ENCODE measurements at places on chromosomes 7 and 10.
A peak's percentile ranks its signal among the peaks of the same experiment; 100 is the strongest.

GRCh38 chr10:72561745-72562166 is 64.1 kb downstream of the MICU1 start:
- no peak for DNase-seq

- DNase-seq = no peak
Measured at GRCh38 chr7:90752051-90752450, 155.9 kb downstream of the CDK14 start.

DNA sequence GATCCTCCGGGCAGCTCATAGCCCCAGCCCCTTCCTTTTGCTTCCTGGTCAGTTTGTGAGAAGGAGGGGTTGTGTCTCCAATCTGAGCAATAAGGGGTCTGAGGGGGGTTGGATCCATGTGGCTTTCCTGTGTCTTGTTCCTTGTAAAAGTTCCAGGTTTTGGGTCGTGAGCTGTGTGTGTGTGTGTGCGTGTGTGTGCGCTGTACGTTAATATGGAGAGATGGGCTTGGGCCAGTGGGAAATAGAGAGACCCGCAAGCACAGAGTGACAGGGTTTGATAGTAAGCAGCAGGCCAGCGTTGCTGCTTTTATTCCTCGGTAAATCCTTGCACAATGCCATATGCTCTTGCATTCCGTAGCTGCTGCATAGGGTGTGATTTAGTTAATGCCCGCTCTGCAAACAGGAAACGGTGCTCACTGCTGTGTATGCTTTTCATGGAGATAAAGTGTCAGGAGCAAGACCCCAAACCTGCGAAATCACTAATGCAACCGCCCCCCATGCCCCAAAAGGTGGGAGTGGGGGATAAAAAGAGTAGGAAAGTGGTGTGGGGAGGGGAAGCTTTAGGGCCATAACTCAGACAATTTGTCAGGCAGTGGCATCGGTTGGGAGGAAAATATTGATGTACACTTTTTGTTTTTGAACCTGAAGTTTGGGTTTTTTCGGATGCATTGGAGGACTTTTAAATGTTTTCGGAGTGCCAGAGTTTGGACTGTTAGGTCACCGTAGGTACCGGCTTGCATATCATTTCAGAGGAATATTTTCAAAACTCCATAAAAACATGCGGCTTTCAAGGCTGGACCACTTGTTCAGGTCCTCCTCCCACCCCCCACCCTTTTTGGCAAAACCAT is 108.7 kb downstream of the TCF7L2 start:
- DNase-seq = no peak

- DNase-seq = no peak
Measured at GRCh38 chr10:114682121-114682520, 24.0 kb upstream of the ABLIM1 start.

GRCh38 chr7:82146491-82146890 is 297.1 kb downstream of the CACNA2D1 start:
- no peak for DNase-seq

DNA sequence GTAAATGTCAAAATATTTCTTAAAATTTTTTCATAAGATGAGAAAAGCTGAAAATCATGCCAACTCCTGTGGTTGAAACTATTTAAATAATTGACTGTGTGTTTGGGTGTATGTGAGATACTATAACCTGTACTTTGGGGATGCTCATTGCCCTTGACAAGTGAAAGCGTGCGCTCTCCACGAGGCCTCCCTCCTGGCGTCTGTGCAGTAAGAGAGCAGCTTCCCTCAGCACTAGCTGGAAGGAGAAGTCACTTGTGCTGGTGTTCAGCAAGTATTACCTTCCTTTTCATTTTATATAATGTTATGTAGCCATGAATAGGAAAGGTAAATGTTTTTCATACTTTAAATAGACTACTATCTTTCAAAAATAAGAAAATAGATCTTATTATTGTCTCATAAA is 118.9 kb downstream of the ZEB1 start:
- DNase-seq = no peak

- DNase-seq = peak; percentile 38
Measured at GRCh38 chr10:60846173-60846572, 67.9 kb downstream of the CDK1 start.

DNA sequence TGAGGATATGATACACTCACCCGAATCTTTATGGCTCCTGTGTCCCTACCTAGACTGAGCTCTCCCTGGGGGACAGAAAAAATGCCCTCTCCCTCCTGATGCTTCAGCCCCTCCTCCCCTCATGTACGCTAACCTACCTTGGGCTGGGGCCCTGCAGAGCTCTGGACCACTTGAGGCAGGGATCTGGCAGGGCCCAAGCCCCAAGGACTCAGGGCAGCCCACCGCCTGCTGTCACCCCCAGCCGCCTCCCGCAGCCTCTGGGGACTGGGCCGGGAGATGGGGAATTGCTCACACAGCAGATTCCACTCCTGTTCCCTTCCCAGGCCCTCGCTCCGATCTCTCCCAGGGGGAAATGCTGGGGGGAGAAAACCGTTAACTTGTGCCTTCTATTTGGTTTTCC is 32.9 kb upstream of the LBX1 start:
- no peak for DNase-seq

DNA sequence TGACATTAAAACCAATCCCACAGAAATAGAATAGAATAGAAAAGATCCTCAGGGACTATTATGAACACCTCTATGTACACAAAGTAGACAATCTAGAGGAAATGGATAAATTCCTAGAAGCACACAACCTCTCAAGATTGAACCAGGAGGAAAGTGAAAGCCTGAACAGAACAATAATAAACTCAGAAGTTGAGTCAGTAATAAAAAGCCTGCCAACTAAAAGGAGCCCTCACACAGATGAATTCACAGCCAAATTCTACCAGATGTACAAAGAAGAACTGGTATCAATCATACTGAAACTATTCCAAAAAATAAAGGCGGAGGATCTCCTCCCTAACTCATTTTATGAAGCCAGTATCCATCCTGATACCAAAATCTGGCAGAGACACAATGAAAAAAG is 220.3 kb upstream of the HPS1 start:
- no peak for DNase-seq

DNA sequence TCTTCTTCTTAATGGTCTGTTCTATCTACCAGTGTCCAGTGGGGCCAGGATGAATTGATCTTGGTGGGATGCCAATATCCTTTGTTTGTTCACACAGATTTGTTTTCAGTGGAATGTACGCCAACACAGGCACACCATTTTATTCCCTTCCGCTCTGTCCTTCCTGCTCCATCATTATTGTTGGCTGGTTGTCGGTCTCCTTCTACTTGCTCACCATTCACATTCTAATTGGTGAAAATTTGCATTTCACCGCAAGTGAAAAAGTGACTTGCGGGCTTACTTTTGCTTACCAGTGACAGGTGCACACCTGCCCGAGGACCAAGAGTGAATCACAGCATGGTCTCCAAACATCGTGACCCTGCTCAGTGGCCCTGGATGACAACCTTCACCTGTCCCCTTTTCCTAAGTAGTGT is 148.3 kb downstream of the NOC3L start:
- no peak for DNase-seq

- DNase-seq = no peak
Measured at GRCh38 chr10:89916468-89917215, 215.3 kb downstream of the KIF20B start.

GRCh38 chr10:46272863-46273415 is 13.9 kb upstream of the ANTXRL start:
- DNase-seq = no peak

- DNase-seq = no peak
Measured at GRCh38 chr7:93574646-93575554, at the start of gene CALCR. Gene CALCR, minus strand, starts transcription at chr7:93574724. Its CDS starts 87,743 bp downstream, at chr7:93486981.

DNA sequence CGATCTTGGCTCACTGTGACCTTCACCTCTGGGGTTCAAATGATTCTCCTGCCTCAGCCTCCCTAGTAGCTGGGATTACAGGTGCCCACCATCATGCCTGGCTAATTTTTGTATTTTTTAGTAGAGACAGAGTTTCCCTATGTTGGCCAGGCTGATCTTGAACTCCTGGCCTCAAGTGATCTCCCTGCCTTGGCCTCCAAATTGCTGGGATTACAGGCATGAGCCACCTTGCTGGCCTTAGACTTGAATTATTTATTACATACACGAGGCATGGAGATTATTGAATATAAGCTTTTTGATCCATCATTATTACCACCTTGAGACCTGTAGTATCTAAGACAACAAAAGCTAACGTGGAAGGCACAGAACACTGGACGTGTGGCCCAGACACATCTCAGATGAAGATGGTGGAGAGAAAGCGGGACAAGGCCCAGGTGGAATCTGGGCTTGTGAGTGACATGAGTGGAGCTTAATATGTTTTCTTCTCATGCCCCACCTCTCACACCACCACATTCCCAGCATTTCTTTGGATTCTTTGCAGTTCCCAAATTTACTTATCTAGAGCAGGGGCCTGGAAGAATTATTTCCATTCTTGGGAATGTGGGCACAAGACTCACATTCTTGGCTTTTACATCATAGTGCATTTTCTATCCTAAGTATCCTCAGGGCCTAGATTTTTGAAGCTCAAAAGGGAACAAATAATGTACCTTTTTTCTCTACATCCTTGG is 76.6 kb downstream of the SUGCT start:
- DNase-seq = no peak

DNA sequence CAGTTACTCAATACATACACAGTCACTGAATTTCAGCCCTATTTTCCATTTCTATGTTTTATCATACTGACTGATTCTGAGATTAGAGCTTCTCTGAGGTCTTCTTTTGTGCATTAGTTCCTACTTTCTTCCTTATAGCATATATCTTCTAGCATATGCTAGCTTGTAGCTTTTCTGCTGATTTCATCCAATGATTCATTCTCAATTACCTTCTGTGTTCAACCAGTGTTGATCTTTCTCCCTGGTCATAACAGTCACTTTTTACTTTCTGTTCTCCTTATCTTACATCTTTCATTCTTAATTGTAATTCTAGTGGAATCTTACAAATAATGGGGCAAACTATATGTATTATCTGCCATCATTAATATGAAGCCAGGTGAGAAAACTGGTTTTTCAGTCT is 159.5 kb upstream of the HGF start:
- no peak for DNase-seq
